ENCODE measurements at places on chromosomes 1 and 21.
A peak's percentile ranks its signal among the peaks of the same experiment; 100 is the strongest.

- DNase-seq: no peak
Observed at GRCh38 chr21:37548521-37548981, 182.0 kb downstream of the DYRK1A start.

DNA sequence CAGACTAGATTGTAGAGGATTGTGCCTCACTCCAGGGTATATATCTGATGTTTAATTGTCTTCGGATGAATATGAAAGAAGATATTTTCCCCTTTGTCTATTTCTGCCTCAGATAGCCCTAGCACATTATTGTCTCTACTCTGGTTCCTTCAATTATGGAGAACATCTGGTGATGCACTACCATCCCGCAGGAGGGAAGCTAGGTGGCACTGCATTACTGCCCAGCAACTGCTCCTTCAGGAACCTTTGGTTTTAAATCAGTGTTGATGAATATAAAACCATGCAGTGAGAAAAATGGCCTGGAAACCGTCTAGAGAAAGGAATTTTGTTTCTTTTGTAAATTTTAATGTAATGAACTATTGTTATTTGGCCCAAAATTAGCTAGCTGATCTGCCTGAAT is 68.5 kb downstream of the GPR88 start:
- DNase-seq: peak; percentile 71

DNA sequence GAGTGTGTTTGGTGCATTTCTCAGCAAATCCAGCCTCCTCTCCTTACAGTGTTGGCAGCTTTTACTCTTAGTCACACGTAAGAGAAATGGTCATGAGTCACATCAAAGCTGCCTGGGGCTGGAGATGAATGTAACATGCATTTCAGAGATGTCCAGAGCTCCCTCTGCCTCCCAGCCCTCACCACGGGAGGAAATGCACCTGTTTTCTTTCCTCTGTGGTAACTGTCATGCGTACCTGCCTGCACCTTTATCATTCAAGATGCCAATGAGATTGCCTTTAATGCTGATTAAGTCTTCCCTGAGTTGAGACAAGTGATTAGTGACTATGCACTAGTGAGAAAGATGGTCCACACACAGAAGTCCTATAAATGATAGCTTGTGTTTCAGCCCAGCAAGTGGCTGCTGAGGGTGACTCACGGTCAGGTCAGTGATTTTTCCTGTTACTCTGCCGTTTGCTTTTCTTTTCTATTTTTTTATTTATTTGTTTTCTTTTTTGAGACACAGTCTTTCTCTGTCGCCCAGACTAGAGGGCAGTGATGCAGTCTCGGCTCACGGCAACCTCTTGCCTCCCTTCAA is 277.3 kb upstream of the FMN2 start:
- DNase-seq: peak; percentile 85

- DNase-seq: peak; percentile 89
Observed at GRCh38 chr1:180680558-180681144, 48.8 kb downstream of the XPR1 start.

DNA sequence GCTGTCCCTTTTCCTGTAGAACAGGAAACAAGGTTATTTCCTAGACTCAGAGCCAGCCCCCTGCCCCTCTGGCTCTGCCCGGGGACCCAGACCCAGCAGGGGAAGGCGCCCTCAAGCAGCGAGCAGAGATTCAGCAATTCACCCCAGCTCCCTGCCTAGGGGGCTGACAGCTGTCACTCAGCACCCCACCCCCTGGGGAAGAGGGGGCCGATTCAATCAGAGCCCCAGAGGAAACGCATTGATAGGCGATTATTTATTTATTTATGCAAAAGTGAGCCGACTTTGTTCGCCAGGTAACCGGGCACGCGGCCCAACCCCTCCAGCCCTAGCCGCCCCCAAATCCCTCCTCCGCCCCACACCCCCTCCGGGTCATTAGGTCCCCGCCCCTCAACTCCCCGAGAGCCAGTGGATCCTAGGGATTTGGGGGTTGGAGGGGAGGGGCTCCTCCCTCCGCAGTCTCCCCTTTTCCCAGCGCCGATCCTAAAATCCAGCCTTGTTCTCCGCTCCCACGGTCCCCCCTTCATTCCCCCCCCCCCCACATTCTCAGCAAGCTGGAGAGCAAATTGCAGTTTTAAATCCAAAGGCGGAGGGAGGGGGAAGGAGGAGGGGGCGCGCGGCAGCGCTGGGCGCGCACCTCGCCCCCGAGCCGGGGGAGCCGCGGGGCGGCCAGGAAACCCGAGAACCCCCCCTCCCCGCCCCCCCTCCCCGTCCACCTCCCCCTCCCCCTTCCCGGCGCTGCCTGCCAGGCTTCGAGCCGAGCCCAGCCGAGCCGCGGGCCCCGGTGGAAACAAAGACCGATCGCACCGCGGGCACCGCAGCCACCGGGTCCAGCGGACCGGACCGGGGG is 1.3 kb downstream of the AHDC1 start:
- DNase-seq: no peak

- no peak for DNase-seq
Observed at GRCh38 chr1:214547747-214548146, 3.7 kb downstream of the PTPN14 start.

GRCh38 chr1:5503556-5504363 is 488.5 kb downstream of the NPHP4 start:
- DNase-seq: no peak

GRCh38 chr1:237180256-237180655 is 138.3 kb downstream of the RYR2 start:
- no peak for DNase-seq

- DNase-seq: no peak
Observed at GRCh38 chr1:85146972-85147359, 53.9 kb downstream of the SYDE2 start.

GRCh38 chr21:41147096-41147978 is 20.6 kb upstream of the BACE2 start:
- no peak for DNase-seq

- peak; percentile 88 for DNase-seq
Observed at GRCh38 chr1:200367841-200368534, 41.8 kb downstream of the ZNF281 start.

GRCh38 chr1:112312879-112313278 is 83.1 kb upstream of the CTTNBP2NL start:
- DNase-seq: no peak

DNA sequence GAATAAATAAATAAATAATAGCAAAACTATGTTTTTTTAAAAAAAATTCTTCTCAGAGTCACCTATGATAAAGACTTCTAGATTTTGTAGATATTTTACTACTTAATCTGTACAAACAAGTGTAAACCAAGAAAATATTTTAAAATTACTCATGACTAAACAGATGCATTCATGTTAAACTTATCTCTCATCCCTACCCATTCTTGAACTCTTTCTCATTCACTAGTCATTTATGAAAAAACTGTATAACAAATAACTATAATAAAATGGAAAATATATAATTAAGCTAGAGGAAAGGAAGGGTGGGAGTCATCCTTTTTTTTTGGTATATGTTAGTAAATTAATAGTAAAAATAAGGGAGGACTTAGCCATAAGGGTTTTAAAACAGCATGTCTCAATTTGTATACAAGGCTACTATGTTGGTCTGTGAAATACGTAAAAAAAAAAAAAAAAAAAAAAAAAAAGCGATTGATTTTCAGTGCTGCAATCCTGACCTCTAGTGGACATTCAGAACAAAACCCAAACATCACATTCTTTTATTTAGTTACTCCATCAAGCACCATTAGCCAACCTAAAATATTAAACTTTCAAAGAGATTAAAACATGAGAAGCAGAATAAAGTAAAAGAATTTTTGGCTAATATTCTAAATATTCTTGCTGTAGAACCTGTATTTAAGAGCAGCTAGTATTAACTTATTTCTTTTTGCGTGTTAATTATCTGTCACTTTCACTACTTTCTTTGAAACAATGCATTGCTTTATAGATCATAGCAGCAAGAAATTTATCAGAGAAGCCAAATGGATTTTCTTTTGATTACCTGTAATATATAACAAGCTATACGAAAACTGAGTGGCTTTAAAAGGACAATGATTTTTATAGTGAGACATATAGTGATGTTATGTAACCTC is 255.8 kb upstream of the CACYBP start:
- peak; percentile 67 for DNase-seq

- DNase-seq: peak; percentile 73
Observed at GRCh38 chr1:221725735-221726672, 15.9 kb downstream of the DUSP10 start.

GRCh38 chr1:240190881-240191401 is 99.3 kb downstream of the FMN2 start:
- DNase-seq: peak; percentile 98

DNA sequence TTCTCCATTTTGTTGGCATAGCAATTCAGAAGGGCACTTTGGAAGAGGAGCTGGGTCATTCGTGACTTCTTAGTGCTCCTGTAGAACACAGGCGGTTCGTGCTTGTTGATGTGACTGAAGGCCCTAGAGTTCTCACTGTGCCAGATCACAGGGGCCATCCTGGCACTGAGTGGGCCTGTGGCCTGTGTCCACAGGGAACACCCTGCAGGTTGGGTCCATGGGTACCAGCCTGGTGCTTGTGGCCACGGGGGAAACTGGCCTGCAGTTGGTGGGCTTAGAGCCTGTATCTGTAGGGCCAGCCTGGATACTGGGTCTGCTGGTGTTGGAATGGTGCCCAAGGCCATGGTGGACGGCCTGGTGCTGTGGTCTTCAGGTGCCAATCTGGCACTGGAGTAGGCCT is 9.2 kb downstream of the OR2G3 start:
- no peak for DNase-seq

DNA sequence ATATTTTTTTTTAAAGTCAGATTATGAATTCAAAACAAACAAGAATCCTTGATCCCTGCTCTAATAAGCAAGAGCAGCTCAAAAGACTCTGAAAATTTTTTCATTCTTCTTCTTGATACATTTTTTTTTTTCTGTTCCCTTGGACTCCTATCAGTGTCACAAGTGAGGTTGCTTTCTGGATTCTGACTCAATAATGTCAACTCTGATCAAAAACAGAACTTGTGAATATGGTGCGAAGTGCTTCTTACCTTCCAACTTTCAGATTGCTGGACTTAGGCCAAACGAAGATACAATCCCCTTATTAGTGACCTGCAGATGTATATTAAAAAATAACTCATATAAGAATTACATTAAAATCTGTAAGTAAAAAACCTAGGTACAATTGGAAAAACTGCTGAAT is 136.1 kb downstream of the GPATCH2 start:
- DNase-seq: no peak

DNA sequence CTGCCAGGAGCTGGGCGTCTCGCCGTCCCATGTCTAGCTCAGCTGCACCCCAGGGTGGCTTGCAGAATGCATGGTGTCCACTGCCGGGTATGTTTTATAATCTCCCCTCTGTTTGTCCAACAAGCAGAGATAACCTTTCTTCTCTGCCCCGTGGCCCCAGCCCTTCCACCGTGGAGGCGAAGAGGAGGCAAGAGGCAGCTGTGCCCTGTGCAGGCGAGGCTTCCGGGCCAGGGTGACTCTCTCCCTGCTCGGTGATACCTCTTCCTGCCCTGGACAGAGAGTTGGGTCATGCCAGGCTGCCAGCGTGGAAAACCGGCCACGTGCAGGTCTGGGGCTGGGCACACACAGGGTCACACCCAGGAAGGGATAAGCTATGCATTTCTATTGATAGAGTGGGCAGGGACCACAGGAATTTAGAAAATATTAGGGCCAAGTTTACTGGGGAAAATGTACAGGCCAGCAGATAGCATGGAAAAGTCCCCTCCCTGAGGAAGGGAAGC is at the start of gene TFF2:
Gene TFF2, minus strand, starts transcription at position 68 of the 500 bp plus-strand sequence. Its CDS starts 37 bp downstream, at position 31.
- DNase-seq: no peak

GRCh38 chr1:204979306-204979705 is 63.7 kb upstream of the CNTN2 start:
- no peak for DNase-seq

Data from fibroblast of mammary gland (primary cell).